ENCODE measurements at places on chromosomes 6 and 20. TPM values are rescaled to one million over a fixed set of nuclear protein-coding genes. Genes with fewer than 3 reads are reported as not detected.

GRCh38 chr6:108989700-108990099, 104.9 kb downstream of the SESN1 start:
- DNase-seq: no peak

- peak; percentile 94 for DNase-seq
These were observed 44.4 kb upstream of the NEDD9 start for GRCh38 chr6:11276911-11277274.

GRCh38 chr6:165894171-165894825, 231.3 kb upstream of the PDE10A start:
- DNase-seq: no peak

DNA sequence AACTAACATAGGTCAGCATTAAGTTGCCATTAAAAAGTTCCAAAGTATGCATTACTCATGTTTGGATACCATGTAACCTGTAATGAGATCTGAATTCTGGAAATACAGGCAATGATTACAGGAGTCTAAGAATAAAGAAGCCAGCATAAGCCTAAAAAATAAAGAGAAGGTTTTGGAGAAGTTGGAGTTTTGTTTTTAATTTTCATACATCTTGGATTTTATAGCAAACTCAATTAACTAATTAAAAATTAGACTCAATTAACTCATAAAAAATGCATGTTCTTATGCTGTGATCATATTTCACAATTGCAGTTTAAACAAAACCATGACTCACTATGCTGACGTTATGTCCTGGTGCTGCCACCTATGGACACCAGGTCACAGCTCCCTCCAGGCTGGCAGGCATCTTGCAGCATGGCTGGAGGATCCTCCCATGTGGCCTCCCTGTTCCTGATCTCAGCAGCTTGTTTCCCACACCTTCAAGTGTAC, 648.8 kb upstream of the AGPAT4 start:
- peak; percentile 70 for DNase-seq

DNA sequence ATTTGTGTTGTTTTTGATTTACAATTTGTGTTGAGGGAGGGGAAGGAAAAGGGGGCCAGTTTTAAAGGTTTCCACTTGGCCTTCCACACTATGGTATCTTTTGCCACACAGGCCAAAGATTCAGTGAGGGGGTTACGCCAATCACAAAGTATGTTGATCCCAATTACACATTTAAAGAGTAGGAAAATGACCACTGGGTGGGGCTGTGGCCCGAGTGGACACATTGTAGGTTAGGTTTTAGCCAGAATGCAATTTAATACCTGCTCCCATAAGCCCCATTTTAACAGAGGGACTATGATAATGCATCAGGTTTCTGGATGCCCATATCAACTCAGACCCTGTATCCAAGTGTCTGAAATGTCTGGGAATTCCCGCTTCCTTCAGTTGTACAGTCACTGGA, 15.6 kb downstream of the VGLL2 start:
- peak; percentile 16 for DNase-seq

GRCh38 chr6:108009894-108010293, 51.9 kb upstream of the SEC63 start:
- no peak for DNase-seq

DNA sequence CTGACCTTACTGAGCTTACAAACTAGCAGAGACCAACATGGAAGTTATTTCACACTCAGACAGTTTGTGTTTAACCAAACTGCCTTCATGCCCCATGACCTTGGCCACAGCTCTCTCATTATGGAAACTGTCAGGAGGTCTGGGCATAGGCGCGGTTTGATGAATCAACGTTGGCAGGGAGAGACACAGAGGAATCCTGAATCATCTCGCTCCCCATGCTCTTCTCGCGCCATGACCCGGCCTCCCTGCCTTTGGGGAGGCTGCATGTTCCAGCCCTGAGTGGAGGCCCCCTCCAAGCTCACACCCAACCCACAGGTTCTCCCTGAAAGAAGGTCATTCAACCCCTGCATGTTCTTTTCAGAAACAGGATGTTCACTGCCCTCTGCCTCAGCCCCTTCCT, 15.9 kb upstream of the GDAP1L1 start:
- peak; percentile 82 for DNase-seq

DNA sequence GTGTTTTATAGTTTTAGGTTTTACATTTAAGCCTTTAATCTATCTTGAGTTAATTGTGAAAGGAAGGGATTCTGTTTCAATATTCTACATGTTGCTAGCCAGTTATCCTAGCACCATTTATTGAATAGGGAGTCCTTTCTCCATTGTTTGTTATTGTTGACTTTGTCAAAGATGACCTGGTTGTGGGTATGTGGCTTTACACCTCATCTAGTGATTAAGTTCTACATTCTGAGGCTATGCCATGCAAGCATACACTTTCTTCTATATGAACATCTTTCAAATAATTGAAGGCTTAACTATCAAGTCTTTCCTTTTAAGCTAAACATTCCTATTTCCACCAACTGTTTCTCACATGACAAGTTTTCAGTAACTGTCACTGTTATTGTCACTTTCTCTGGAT, 46.1 kb downstream of the ME1 start:
- DNase-seq: no peak

DNA sequence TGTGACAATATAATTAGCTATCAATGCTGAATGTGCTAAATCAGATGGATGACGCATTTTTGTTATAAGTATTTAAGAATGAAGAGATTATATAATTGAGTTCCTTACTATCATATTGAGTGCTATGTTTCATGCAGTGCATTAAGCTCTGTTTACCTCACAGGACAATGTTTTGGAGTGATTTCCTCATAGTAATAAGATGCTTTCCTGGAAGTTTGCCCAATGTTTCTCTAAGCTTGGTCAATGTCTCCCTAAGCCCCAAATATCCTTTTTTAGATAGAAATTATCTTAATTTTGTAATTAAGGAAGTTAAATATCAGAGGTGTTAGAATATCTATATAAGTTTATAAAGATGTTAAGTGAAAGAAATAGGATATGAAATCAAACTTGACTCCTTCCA, 489.6 kb downstream of the MMUT start:
- DNase-seq: no peak

GRCh38 chr6:134984821-134985220, 34.9 kb upstream of the ALDH8A1 start:
- DNase-seq: peak; percentile 73

Gene GJA1
- 39.2 TPM for total RNA-seq

Gene PMEPA1
- 7.5 TPM for total RNA-seq

Gene MCM3
- total RNA-seq: 135 TPM

Gene RAET1L
- total RNA-seq: not detected

Gene TRAPPC3L
- total RNA-seq: not detected

Gene ADGRF5
- not detected for total RNA-seq

Data from M059J (cell line).